ENCODE measurements at places on chromosomes 11 and 22.
A peak's percentile ranks its signal among the peaks of the same experiment; 100 is the strongest.

GRCh38 chr22:50046481-50047245 lies 11.4 kb downstream of the TTLL8 start:
- no peak for DNase-seq

DNA sequence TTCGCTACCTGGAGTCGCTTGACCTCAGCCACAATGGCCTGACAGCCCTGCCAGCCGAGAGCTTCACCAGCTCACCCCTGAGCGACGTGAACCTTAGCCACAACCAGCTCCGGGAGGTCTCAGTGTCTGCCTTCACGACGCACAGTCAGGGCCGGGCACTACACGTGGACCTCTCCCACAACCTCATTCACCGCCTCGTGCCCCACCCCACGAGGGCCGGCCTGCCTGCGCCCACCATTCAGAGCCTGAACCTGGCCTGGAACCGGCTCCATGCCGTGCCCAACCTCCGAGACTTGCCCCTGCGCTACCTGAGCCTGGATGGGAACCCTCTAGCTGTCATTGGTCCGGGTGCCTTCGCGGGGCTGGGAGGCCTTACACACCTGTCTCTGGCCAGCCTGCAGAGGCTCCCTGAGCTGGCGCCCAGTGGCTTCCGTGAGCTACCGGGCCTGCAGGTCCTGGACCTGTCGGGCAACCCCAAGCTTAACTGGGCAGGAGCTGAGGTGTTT lies 12.8 kb downstream of the TSKU start:
- no peak for DNase-seq

GRCh38 chr11:32884770-32885384 lies 7.7 kb upstream of the QSER1 start:
- no peak for DNase-seq

DNA sequence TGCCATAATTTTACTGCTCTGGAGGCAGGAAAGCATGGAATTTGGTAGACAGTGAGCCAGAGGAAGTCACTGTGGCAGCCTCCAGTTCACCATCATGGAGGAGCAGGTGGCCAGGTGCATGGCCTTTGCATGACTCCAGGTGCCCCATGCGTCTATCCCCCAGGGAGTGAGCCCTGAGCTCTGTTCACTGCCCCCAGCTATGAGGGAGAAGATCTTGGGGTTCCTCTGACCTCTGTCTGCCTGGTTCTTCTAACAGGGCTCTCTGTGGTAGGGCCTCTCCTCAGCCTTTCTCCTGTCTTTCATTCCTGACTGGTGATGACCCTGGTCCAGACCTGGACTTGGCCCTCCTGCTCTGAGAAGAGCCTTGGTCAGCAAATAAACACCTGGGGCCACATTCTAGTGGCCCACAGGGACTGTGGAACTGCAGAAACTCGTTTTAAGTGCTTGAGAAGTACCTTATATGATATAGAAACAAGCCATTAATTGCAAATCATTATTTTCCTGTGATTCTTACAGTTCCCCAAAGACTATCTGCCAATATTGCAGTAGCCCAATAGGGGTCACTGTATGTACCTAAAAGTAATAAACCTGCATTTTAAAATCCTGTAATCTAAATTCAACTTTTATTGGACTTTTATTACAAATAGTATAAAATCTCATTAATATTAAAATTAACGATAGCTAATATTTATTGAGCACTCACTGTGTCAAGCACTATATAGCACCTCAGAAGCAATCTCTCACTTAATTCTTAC lies 120.0 kb upstream of the SYT13 start:
- peak; percentile 31 for DNase-seq

DNA sequence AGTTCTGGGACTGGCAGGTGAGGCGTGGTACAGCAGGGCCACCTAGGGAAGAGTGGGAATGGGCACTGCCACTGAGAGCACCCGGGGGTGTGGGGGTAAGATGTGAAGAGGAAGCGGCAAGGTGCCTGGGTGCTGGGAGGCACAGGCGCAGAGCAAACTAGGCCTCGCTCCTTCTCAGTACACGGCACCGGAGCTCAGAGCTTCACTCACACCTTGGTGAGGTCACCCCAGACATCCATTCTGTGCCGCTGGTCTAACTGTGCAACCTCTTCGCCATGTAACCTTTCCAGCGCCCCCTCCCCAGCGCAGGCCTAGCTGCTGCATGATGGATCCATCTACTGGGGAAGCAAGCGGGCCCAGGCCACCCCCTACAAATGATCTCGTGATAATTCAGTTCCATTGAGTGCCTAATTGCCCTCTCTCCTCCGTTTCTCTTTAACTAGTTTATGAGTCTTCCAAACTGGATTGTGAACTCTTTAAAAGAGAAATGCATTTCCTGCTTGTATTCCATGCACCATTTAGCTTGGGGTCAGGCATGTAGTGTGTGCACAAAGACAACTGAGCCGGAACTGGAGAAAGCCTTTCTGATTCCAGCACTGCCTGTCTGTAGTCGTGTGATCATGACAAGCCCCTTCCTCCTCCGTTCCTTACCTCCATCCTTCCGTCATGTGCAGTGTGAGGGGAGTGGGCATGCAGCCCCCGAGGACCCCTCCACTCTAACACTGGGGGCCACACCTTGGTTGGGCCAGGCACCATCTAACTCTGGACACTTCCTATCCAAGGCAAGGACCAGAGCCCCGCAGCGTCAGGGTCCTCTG lies 1475.2 kb downstream of the TBC1D22A start:
- no peak for DNase-seq

DNA sequence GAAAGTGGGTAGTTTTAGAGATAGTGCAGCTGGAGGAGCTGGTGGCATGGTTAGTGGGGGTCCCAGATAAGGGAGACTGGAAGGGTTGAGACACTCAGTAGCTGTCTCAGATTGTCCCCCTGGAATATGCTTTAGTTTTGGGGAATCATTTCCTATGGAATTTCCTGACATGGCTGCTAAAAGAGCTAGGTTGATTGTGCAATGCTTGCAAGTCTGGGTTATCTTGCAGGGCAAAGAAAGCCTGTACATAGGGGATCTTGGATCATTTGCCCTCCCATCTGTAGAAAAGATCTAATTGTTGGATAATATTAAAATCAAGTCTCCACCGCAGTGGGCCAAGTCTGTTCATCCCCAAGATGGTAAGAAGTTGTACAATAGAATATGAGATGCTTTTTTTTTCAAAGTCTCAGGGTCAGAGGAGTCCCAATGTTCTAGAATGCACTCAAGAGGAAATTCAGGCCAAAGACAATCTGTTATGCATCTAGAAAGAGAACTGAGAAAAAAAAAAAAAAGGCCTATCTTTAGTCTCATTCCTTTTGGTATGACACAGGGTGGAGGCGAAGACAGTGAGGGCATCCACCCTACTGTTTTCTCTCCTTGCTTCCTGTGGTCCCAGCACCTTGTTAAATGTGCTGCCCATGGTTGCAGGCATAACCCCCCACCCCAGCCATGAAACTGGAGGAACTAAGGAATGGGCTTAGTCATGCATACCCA lies 20.2 kb downstream of the MS4A6E start:
- DNase-seq, result no peak

DNA sequence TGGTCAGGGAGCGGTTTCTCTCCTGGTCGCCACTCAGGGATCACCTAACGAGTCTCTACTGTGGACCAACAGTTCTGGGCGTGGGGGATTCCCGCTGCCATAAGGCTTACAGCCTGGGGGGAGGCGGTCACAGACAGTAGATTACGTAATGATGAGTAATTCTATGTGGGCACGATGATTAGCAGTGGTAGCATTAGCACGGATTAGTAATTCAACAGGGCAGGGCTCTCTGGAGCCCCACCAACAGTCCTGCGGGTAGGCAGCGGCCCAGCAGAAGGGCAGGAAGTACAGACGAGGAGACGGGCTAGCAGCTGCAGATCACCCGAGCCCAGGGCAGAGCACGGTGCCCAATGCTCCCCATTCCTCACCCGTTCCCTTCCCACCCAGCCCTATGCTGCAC lies 3.6 kb downstream of the SHISAL1 start:
- DNase-seq, result no peak

DNA sequence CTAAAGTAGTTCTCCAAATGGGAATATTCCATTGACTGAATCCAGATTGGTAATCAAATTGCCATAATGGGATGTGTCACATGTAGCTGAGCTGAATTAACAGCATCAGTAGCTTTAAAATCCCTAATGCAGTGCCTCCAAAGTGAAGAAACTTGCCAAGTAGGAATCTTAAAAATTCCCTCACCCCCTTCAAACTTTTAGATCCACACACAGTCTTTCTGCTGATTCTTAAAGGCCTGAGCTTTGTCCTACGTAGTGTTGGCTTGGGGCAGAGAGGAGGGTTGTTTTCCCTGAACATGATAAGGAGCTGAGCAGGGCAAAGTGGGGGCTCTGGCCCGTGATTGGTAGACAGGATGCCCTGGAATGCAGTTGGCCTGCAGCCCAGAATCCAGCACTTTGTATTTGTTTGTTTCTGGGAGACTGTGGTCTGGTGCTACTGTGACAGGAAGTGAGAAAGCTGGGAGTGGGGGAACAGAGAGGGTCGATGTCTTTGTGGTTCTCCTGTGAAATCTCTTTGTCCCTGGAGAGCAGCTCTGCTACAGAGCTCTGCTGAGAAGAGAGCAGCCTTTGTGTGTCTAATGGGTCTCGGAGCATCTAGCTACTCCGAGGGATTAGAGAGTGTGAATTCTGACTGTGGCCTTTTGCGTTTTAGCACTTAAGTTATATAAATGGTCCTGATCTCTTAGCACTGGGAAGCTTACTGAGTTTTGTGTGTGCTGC lies 16.9 kb downstream of the CTNND1 start:
- DNase-seq, result peak; percentile 70

GRCh38 chr11:94149431-94150017 lies 20.9 kb downstream of the PANX1 start:
- DNase-seq, result peak; percentile 57

DNA sequence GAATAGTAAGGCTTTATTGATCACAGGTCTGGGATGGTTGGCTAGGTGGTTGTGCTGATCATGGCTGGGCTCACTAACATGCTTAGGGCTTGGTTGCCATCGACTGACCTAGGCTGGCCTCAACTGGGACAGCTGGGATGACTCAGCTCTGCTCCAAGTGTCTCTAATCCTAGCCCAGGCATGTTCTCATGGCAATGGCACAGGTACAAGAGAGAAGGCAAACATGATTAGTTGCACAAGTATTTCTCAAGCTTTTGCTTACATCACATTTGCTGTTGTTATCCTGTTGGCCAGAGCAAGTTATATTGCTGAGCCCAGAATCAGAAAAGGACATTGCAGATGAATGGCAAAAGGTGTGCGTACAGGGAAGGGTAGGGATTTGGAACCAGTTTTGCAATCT lies 68.5 kb upstream of the SLC35C1 start:
- DNase-seq, result peak; percentile 62

GRCh38 chr11:77596626-77597025 lies 6.9 kb downstream of the AQP11 start:
- DNase-seq, result no peak

DNA sequence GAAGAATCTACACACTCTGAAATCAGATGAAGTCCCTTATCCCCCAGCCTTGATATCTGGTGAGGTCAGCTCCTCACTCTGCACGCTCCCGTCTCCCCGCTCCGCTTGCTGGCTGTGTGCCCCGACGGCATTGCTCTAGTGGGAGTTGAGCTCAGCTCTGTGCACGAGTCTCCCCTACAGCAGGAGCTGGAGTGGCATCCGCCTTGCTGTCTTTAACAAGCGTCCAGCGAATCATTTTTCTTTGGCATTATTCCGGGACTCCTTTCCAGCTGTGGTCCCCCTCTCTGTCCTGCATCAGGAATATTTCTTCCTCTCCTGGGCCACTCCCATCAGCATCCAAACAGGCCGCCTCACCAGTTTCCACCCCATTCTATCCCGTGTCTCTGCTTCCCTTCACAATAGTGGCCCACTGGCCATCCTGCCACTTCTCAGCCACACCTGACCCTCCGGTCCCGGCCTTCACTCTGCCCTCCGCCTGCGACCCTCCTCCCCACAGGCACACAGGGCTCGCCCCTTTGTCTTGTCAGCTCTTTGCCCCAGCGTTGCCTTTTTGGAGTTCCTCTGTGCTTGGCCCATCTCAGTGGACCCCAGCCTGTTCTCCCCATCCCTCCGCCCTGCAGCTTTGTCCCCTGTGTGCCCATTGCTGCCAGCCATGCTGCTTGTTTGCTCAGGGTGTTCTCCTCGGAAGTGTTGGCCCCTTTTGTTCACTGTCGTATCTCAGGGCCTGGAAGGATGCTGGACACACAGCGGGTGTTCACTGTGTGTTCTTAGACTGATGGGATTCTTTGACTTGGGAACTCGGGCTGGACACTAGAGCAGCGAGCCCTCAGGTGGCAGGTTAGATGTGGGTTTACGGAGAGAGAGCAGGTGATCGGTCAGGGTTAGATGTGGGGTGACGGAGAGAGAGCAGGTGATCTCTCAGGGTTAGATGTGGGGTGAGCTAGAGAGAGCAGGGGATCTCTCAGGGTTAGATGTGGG lies 441.8 kb downstream of the TBC1D22A start:
- DNase-seq, result no peak

GRCh38 chr11:82858556-82859091 lies 41.6 kb downstream of the PRCP start:
- peak; percentile 23 for DNase-seq

GRCh38 chr11:23078289-23078971 lies 218.2 kb upstream of the CCDC179 start:
- DNase-seq, result no peak

DNA sequence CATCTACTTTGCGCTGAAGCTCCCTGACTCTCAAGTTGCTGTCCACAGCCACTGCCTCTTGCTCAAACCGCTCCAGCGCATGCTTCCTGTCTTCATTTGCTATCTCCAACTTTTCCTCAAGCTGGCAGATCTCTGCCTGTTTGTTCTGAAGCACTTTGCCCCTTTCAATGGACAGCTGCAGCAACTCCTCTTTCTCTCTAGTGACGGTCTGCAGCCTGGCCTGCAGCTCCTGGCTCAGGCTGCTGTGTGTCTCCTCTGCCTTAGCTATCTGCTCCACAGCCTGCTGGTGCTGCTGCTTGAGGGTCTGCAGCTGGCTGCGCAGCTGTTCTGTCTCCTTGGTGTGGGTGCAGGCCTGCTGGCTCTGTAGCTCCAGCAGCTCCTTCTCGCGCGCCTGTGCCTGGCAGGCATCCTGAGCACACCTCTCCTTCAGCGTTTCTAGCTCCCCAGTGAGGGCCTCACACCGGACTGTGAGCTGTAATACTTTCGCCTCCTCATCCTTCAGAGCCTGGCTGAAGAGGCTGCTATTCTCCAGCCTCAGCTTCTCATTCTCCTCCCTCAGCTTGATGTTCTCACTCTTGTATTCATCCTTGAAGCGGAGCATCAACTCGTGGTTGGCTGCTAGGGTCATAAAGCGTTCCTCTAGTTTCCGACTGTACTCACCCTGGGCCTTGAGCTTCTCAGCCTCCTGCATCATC lies 723 bp downstream of the CCDC89 start:
- peak; percentile 32 for DNase-seq

- peak; percentile 18 for DNase-seq
Measured at GRCh38 chr11:12973528-12974181, 35.5 kb upstream of the RASSF10 start.

DNA sequence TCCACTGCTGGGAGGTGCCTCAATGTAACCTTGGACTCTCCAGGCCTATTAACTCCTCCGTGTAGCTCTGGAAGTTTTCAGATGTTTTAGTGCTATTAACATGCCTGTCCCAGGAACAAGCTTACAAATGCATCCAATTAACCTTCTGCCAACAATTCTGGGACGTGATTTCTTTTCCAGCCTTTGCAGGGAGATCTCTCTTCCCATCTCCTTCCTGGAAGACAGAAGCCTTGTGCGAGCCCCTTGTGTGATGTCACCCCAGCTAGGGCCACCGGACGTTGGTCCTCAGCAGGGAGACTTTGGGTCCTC lies 47.7 kb upstream of the SYT7 start:
- DNase-seq, result no peak
